ENCODE measurements at places on chromosomes 7 and 10.
A peak's percentile ranks its signal among the peaks of the same experiment; 100 is the strongest.

- DNase-seq = no peak
Observed at GRCh38 chr10:120086066-120086465, 193.5 kb downstream of the SEC23IP start.

GRCh38 chr10:84076540-84077195, 62.6 kb upstream of the GHITM start:
- DNase-seq = no peak

GRCh38 chr7:133016604-133017003, 65.3 kb downstream of the CHCHD3 start:
- DNase-seq = no peak

DNA sequence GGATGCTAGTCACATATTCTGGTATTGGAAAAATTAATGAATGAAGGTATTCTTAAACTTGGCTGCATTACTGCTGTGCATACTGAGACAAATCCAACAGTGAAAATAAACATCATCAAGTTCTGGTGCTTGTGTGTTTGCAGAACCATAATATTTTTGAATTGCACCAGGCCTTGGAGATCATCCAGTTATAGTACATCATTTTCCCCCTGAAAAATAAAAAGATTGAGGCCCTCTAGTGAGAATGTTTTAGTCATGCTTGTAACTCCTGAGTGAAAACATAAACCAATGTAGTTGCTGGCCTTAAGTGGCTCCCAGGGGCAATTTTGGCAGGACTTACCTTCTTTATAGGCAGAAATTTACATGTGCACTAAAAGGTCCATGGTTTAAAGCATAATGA, 218.8 kb upstream of the TMEM229A start:
- no peak for DNase-seq

- peak; percentile 8 for DNase-seq
Observed at GRCh38 chr10:110363572-110364411, 59.1 kb upstream of the SMNDC1 start.

DNA sequence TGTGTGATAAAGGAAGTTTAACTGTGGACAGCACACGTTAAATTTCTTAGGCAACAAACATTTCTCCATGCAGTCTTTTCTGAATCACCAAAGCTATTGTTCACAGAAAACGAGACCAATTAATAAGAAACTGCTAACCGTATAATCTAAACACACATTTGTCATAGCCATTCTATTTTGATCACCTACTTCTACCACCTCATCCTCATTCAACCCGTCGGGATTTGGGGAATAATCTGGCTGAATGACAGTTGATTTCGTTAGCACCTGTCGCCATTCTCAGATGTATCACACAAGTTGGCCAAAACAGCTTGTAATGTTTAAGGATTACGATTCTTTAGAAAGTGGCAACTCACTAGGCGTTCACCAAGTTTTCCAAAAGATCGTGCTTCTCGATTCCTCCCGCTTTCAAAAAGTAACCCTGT, 1.2 kb downstream of the EZH2 start:
- DNase-seq = no peak

Data from NCI-H1436 (cell line).